Sigmoid colon (tissue), 7 donors: ENCODE measurements at places on chromosomes 12 and 14. TPM values are rescaled to one million over a fixed set of nuclear protein-coding genes. Genes with fewer than 3 reads are reported as not detected.

DNA sequence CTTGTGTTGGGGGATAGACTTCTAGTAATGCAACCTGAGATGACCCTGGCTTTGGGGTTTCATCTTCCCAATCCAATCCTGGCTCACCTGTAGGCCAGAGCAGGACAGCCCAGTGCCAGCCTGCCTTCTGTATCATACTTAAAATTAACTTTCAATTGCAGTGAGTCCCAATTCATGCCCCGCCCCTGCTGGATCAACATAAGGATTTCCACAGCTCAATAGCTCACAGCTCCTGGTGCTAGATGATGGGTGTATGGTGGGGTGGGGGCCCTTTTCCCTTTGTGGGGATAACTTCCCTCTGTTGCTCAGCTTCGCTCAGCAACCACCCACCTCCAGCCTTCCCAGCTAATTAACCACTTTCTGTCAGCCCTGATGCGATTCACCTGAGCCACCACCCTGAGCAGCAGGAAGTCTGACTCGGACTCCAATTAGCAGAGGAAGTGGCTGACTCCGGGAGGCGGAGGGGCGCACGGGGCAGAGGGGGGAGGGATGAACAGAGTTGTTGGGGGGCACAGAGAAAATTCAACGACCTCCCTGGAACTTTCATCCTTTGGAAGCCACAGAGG lies 24.3 kb upstream of the CHGA start:
- DNase-seq, result no peak

- no peak for DNase-seq
Observed at GRCh38 chr12:96401076-96401871, 1.0 kb upstream of the CDK17 start.

DNA sequence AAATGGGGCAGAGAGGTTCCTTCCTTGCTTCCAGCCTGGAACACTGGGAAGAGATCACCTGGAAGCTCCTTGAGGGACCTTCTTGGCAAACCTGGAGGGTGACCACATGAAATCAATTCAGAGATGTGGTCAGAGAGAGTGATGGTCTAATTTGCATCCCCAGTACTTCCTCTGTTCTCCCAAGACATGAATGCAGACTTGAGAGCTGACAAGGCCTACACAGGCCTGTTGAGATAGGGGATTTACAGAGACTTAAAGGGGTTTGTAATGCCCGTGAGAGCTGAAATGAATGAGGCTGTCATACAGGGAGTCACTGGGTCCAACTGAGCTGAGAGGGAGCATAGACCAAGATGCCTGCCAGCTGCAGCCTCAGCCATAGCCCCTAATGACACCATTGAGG lies 45.1 kb downstream of the TMX1 start:
- DNase-seq, result no peak

DNA sequence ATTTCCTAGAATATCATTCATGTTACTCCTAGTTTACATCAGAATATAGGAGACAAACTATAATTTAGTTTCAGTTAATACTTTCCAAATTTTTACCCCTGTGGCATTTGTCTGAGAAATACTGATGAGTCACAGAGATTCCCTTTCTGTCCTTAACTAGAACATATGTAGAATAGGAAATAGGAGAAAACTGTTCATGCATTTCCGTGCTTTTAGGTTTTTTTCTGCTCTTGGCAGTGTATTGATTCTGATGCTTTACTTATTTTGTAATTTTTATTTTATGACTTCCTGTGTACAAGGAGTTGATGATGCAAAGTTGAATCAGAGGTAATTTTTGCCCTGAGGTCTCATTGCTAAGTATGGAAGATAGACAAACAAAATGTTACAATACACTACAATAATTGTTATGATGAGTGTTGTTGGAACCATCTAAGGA lies 23.0 kb downstream of the MNAT1 start:
- no peak for DNase-seq

GRCh38 chr14:72515779-72516770 lies 377.8 kb downstream of the DPF3 start:
- DNase-seq, result no peak

DNA sequence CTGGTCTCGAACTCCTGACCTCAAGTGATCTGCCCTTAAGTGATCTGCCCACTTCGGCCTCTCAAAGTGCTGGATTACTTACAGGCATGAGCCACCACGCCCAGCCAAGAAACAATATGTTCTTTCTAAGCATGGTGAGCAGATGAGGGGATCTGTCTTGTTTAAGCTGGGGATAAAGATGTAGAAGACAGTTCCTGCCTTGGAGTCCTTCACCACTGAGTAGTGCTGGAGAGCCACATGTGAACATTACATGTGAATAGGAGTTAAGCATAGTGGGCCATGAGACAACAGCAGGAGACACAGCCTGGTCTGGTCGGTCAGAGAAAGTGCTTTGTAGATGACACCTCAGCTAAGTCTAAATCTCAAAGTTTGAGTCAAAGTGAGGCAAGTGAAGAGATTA lies 26.0 kb downstream of the TMBIM6 start:
- no peak for DNase-seq

DNA sequence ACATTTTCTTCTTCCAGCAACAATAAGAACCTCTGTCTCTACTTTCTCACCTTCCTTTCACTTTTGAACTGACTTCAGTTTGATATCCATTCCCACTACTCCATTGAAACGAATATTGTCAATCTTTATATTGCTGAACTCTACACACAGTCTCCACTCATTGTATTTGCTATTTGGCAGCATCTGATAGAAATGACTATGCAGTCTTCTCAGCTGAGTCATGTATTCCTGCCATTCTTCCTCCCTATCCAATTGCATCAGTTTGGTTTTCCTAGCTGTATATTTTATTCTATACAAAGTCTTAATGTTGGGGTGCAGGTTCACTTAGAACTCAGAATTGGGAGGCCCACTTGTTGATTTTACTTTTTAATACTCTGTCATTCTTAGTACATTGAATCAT lies 107.5 kb upstream of the CPNE8 start:
- DNase-seq, result no peak

Gene VRTN
- polyA plus RNA-seq, result 0.25 TPM

Gene PLEKHD1
- under 0.01 TPM for polyA plus RNA-seq
